ENCODE measurements at places on chromosomes 11 and 22.

- DNase-seq, result no peak
Observed at GRCh38 chr11:255816-256215, 19.0 kb downstream of the PSMD13 start.

GRCh38 chr11:4484310-4484709 is 1.9 kb downstream of the OR52K1 start:
- no peak for DNase-seq

- peak; percentile 92 for DNase-seq
Observed at GRCh38 chr11:94731880-94732601, 36.1 kb upstream of the AMOTL1 start.

GRCh38 chr11:73325036-73325981 is 17.2 kb downstream of the ARHGEF17 start:
- peak; percentile 71 for DNase-seq

DNA sequence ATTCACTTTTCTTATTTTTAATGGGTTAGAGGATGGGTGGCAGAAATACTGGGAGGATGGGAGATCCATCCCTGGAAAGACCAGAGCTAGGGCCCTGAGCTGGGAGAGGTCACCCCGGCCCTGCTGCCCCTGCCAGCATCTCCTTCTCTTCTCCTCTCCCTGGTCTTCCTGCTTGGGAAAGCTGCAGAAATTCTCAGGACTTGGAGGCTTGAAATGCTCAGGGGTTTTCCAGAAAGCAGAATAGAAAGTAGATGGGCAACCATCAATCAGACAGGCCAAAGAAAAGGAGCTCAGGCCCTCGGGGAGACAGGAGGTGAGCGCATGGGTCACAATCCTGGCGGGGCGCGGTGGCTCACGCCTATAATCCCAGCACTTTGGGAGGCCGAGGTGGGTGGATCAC is 1.5 kb downstream of the APOBEC3H start:
- DNase-seq, result no peak

- no peak for DNase-seq
Observed at GRCh38 chr22:33932997-33933396, 12.7 kb upstream of the LARGE1 start.

DNA sequence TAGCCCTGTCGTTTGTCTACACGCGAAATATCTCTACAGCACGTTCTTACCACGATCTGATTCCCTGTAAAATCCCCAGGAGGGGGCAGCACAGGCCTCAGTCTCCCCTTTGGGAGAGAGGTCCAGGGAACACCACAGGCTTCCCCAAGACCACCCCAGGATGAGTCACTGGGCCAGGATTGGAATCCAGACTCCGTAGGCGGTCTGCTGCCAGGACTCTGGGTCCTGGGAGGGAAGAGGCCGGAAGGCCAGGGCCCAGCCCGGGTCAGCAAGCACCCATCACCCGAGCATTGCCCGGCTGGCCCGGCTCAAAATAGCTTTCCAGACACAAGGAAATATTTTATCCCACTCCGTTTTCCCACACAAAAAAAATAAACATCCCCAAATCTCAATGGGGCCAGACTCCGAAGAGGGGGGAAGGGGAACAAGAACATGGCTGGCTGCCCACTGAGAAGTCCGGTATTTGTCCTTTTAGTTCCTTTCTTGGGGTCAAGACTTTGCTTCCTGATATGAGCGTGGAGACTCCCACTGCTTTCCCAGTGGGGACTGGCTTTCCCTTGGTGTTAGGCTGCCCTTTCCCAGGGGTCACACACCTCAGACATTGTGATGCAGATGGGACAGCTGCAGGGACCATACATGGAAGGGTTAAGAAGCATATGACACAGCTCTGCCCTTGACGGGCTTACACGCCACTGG is 91.3 kb downstream of the LRRC32 start:
- DNase-seq, result no peak

GRCh38 chr11:96841792-96842191 is 452.0 kb downstream of the JRKL start:
- no peak for DNase-seq

DNA sequence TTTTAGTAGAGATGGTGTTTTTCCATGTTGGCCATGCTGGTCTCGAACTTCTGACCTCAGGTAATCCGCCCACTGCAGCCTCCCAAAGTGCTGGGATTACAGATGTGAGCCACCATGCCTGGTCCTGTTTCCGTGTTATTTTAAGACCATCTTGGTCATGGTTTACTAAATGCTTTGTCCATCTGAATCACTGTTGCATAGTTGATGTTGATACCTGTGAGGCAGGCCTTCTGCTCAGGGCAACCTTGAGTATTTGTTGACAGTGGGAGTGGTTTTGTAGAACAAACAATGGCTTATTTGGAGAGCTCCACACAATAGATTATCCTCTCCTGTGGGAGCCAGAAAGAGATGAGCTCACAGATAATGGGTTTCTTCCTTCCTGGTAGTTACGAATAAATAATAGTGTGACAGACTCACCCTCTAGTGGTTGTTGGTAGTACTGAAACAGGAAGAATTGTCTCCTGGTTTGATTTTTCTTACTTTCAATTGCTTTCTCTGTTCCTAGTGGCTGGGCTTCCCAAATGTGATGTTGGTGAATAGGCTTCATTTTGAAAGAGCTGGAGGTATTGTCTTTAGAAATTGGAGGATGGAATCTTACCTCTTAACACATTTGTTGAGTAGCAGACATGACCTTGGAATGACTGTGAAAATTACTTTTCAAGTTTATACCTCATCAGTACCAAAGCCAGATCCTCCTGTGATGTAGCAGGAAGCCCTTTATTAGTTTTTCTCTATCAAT is 39.0 kb downstream of the CTNND1 start:
- peak; percentile 75 for DNase-seq

DNA sequence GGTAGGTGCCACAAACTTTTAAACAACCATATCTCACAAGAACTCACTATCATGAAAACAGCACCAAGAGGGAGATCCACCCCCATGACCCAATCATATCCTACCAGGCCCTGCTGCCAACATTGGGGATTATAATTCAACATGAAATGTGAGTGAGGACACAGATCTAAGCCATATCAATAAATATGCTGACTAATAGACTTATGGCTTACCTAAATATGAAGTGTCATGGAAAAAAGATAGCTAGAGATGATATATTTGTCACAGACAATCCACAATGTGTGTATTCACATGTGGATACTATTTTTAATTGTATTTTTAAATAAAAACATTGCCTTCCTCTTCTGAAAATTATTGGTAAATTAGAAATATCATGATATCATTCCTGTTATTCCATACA is 38.2 kb upstream of the RAB38 start:
- no peak for DNase-seq

GRCh38 chr22:49466878-49467595 is 360.6 kb downstream of the BRD1 start:
- DNase-seq, result no peak

GRCh38 chr22:48639896-48640748 is 1187.6 kb downstream of the BRD1 start:
- DNase-seq, result no peak

DNA sequence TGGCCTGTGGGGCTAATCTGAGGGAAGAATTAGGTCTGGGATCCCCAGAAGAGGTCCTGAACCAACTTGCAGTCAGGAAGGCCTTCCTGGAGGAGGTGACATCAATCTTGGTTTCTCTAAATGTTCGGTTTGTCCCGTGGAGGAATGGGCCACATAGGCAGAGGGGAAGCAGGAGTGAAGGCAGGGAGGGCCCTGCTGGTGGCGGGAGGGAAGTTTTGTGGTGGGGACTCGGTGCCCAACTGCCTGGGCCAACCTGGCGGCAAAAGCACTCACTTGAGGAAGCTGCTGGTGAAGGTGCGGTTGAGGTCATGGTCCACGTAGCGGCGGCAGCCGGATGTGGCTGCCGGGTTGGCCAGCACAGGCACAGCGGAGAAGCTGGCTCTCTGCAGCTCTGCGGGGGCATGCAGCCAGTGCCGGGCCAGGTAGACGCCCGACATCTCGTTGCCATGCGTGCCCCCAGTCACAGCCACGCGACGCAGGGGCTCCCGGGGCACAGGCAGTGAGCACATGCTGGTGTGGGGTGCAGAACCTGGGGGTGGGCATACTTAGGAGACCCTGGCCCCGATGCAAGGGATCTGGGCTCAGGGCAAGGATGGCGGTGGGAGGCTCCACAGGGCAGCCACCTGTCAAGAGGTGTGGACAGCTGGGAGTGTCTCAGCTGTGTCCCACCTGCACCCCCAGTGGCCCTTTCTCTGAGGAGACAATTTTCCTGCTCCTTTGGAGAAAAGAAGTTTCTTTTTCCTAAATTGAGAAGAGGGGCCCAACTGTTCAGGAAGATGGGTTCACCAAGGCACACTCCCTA is 3.8 kb downstream of the ACY3 start:
- DNase-seq, result no peak

DNA sequence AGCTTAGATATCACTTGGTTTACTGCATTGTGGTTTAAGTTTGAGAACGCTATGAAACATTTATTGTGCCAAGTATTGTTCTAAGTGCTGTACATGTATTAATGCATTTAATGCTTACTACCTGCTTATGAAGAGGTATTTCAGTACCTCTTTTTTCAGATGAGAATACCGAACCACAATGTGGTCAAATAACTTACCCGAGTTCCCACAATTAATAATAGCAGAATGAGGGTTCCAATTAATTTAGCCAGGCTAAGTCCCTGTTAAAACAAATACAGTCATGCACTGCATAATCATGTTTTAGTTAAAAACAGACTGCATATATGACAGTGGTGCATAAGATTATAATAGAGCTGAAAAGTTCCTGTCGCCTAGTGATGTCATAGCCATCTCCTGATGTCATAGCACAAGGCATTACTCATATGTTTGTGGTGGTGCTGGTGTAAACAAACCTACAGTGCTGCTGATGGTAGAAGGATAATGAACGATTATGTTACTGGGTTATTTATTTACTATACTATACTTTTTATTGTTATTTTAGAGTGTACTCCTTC is 4.3 kb downstream of the ZC3H12C start:
- no peak for DNase-seq

- DNase-seq, result no peak
Observed at GRCh38 chr22:25199731-25200520, at the start of gene CRYBB3. TSS of gene CRYBB3 (plus strand) at chr22:25199858. CDS start at chr22:25201397, 1,539 bp downstream.

DNA sequence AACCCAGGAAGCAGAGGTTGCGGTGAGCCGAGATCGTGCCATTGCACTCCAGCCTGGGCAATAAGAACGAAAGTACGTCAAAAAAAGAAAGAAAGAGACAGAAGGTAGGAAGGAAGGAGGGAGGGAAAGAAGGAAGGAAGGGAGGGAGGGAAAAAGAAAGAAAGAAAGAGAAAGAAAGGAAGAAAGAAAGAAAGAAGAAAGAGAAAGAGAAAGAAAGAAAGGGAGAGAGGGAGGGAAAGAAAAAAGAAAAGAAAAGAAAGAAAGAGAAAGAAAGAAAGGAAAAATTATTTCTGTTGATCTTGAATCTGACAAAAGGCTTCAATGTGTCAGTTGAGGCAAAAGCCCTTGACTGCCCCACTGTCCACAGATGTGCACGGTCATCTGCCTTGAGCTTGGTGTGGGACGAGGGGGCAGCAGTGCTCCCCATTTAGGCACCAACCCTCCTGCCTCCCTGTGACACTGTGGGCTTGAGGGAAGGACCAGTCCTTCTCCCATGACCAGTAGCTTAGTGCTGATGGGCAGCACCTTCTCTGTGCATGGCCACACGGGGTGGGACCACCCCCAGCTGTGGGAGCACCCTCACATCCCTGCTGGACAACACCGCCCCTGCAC is 24.4 kb downstream of the KCTD17 start:
- no peak for DNase-seq

DNA sequence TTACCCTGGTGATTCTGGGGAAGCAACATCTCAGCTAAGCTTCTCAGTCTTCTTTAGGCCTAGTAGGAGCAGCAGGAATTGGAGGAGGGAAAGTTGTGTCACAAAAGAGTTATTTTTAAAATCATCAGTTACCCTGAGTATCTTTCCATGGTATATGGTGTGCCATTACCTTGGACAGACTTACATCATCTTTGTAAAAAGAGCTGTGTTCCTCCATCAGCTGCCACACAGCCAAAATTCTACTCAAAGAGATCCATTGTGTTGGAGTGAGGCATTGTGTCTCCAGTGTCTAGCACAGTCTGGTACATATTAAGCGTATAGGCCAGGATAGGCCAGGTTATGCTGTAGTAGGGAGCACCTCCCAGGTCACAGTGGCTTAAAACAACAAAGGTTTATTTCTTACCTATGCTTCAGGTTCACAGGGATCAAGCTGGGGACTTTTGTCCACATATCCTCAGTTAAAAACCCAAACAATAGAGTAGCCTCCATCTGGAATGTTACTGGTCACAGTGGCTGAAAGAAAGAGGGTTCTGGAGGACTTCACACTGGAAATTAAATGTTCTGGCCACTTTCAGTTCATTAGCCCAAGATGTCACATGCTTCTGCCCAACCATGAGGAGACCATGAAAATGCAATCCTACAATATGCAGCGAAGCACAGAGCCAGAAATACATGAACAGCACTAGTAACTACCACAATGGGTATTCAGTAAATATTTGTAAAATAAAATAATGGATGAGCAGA is 9.9 kb upstream of the TMPRSS5 start:
- DNase-seq, result no peak

GRCh38 chr11:125083312-125084056 is 20.4 kb downstream of the SLC37A2 start:
- no peak for DNase-seq

DNA sequence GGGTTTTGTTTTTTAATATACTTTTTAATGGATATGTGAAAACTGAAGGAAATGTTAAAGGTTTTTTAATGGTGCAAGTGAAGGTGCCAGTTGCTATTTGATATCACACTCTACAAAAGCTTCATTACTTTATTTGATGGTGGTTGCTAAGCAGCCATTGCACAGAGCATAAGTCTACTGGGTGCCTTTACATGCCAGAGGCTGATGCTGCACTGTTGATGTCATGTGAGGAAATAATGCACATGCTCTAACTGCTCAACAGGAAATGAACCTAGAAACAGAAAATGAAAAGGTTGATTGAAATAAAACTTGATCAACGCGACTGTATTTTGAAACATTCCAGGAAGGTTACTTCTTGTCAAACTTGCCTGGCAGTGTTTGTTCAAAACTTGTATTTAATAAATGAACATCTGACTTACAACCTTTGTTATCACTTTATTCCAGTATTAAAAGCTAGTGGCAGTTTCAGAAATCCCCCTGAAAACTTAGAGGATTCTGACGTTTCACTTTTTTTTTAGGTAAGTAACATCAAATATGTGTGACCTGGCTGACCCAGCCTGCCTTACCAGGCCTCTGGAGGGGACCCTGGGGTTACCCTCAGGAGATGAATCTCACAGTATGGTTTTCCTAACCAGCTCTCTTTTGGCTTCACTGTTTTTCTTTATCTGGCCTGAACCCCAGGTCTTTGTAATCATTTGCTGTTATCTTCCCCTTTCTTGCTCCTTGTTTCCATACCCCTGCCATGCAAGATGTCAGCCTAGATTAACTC is 2.4 kb upstream of the ATP5MG start:
- DNase-seq, result no peak

GRCh38 chr11:33970984-33971466 is 79.1 kb upstream of the LMO2 start:
- DNase-seq, result peak; percentile 39
